Astrocyte of the hippocampus (primary cell): ENCODE measurements at places on chromosomes 7 and 10.
A peak's percentile ranks its signal among the peaks of the same experiment; 100 is the strongest.

DNA sequence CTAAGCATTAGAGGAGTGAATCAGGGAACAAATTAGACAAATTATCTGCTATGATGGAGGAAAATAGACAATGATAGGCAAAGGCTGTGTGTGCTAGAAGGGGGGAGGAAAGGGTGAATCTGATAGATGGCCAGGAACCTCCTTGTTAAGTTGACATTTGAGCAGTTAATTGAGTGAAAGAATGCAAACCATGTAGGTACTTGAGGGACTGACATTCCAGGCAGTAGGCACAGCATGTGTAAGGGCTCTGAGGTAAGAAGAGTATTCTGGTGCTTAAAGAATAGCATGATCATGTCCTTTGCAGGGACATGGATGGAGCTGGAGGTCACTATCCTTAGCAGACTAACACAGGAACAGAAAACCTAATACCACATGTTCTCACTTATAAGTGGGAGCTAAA lies 48.6 kb upstream of the TES start:
- DNase-seq = peak; percentile 51

GRCh38 chr10:91761721-91762120 lies 36.5 kb upstream of the TNKS2 start:
- no peak for DNase-seq

DNA sequence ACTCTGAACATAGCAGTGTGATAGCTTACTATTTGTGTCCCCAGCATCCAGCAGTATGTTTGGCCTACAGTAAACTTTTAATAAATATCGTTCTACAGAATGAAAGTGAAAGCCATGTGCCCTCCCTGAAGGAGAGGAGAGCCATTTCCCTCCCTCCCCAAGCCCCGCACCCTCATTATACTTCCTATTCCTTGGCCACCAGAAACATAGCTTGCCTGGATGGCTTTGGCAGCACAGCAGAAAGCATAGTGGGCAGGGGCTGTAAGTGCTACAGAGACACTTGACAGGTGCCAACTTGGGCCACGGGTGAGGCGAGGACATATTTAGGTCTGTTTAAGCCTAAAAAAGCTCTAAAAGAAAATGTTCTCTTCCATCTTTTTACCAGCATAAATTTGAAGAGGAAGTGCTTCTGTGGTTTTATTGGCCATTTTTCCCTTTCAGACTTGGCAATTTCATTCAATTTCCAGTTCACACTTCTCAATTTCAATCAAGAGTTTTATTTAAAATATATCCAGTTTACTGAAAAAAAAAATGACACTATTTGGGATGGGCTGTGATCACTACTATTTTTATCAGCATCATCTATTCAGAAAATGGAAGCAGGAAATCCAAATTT lies 12.7 kb downstream of the HHEX start:
- DNase-seq = no peak

GRCh38 chr10:109426987-109427386 lies 496.3 kb downstream of the XPNPEP1 start:
- no peak for DNase-seq

DNA sequence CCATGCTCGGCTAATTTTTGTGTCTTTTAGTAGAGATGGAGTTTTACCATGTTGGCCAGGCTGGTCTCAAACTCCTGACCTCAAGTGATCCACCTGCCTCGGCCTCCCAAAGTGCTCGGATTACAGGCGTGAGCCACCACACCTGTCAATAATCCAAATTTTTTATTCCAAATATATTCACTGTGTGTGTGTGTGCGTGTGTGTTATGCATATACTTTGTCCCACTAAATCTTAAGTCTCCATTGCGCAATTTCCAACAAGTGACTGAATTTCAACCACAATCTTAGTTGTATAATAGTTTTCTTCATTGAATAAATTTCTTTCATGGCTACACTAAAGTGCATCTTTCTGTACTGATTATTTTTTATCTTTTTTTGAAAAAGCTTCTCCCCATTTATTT lies 2.7 kb downstream of the KRIT1 start:
- DNase-seq = no peak

DNA sequence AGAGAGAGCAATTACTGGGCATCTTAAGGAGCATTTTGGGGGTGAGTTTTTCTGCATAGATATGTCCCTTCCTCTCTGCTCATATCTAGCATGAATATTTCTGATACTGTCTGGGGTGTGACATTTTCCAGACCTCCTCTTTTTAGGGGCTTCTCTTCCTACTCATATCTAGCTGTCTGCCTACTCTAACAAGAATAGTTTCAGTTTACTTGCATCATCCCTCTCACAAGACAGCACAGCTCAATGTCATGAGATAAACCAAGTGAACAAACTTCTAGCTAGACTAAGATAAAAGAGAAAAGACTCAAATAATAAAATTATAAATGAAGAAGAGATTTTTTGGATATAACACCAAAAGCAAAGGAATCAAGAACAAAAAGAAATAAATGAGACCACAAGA lies 419.5 kb upstream of the SORCS1 start:
- no peak for DNase-seq

DNA sequence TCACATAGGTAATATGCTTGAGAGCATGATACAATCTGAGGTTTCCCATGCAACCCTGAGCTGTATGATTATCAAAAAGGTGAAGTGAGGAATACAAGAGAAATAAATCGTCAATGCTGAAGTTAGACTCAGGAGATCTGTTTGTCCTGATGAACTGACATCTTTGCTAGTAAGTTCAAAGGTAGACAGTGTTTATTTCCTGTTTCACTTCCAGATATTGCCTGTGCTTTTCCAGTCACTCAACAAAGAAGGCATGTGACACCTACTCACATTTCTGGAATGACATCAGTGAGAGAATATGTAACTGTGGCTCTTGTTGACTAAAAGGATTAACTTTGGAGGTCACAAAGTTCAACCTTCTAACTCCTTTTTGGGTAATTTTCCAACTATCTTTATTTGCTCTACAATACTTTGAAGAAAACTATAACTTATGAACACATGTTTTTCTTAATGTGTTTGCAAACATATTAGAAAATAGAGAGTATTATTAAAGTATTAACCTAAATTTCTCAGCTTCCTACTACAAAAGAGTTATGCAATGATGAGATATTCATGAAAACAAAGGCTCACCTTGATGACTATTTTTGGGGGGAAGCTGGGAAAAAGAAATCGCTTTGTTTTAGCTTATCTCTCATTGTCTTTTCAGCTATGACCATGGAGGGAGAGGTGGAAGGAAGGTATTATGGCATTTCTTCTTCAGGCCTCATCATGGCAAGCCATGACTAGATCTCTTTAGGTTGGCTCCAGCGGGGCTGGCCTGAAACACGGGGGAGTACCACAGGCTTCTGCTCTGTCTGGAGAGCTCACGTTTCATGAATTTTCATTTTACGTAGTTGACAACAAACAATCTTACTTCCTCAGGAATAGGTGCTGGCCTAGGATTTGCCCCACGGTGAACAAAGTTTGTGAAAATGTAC lies 214.7 kb upstream of the SLC26A5 start:
- DNase-seq = peak; percentile 24

DNA sequence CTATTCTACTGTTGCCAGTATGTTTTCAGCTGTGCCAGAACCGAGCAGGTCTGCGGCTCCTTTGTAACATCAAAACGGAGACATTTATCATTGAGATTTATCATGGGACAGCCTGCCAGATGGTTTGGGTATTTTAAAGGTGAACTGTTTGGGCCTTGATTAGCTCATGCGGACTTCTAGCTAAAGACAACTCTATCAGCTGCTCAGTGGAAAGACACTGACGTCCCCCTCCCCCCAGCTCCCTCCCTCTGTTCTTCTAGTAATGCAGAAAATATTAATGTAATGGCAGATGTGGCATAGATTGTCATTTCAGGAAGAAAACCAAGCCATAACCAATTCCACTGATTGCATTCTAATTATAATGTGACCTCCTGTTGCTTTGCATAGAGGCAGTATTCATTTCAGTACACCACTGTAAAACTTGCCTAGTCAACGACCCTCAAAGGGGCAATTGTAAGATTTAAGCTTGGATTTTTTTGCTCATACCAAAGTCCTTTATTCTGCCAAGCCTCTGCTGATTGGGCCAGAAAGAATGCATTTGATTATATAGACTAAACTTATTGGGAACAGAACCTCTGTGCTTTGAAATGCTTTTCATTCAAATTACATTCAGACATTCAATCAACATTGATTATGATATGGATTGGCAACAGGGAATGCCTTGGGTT lies 966.8 kb downstream of the LRMDA start:
- DNase-seq = peak; percentile 47

GRCh38 chr7:1669954-1670893 lies at the start of gene ELFN1:
Gene ELFN1 (plus strand): TSS chr7:1670277. CDS start chr7:1744597, 74,320 bp downstream.
- peak; percentile 83 for DNase-seq

DNA sequence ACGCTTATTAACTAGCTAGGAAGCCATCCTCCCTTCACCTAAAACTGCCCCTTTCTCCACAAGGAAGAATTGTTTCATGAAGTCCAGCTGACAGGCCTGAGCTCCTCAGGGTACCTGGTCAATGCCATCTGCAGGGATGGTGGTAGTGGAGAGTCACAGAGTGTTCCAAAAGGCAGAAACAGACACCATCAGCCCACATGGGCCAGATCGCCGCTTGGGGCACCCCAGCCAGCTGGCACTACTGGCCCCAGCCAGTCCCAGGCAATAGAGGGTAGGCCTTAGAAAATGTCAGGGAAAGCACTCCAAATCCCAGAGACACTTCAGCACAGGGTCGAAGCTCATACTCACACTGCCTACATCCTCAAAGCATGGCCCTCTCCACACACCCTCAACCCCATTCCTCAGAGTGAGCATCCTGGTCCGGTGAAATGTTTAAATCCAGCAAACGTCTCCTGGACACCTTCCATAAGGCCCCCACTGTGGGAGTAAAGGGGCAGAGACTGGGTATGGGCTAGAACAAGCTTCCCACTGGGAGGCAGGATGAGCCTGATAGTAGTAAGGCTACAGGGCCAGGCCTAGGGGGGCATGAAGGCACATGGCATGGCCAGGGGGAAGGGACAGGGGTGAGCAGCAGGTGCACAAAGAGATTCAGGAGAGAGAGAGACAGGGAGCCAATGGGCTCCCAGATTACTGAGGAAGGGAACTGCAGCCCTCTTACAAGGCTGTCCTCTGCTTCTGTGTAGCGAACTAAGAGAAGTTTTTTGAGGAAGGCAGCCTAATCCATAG lies 1.9 kb downstream of the LRRC20 start:
- no peak for DNase-seq

DNA sequence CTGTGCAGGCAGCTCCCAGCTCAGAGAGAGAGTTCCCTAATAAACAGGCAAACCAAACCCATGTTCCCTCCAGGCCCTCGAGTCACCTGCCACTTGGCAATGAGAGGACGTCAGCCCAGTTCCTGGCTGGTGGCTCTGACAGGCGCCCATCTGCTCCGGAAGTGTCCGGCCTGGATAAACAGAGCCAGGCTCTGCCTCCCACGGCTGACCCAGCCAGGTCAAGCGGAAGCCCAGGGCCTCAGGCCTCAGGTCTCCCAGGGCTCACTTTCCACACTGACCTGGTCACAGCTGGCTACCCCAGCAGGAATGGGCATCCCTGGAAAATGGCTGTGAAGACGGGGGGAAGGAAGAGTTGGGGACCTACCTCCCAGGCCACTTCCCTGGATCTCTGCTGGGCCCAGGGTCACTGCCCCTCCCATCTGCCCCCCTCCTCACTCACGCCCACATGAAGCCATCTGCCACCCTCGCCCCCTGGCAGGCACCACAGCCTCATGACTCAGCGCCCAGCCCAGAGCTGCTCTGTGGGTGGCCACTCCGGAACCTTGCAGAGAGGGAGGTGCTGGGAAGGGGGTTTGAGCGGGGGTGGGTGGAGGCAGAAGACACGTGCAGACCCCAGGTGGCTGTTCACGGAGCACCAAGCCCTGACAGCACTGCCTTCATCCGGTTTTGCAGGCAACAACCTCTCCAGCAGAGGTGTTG lies 37.4 kb upstream of the DUSP5 start:
- DNase-seq = peak; percentile 61

GRCh38 chr10:51244309-51244708 lies 170.0 kb downstream of the PRKG1 start:
- peak; percentile 30 for DNase-seq

- DNase-seq = no peak
These were observed 1.2 kb downstream of the TACC2 start for GRCh38 chr10:121990015-121990677.

- no peak for DNase-seq
These were observed 658.6 kb upstream of the STEAP1 start for GRCh38 chr7:89495704-89496103.

DNA sequence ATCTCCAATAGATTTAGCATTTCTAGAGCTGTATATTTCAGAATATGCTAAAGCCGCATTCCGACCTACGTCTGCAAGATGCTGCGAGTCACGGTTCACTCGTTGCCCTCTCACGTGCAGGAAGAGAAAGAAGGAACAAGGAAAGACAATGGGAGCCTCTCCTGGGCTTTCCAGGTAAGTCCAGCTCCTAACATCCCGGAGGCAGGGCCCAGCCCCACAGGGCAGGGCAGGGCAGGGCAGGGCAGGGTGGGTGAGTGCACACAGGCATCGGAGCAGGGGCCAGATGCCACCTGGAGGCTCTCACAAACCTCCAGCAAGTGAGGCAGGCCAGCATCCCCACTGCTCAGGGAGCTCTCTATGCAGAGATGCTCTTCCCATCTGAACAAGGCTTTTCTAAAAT lies 50.8 kb downstream of the VOPP1 start:
- no peak for DNase-seq

DNA sequence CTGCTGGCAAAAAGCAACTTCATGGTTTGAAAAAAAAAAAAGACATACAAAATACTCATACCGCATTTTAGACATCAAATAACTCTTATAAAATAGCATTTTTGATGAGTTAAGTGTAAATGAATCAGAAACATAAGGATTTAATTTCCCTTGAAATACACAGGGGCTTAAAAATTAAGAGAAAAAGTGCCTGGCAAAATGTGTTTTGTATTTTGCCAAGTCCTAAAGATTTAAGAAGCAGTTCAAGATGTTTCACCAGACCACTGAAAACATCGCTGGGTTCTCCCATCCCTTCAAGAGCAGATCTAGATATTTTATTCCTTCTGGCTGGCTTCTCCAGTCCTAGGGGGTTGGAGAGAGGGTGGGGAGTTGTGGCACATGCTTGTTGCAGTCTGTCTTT lies 396.4 kb downstream of the INHBA start:
- DNase-seq = no peak

DNA sequence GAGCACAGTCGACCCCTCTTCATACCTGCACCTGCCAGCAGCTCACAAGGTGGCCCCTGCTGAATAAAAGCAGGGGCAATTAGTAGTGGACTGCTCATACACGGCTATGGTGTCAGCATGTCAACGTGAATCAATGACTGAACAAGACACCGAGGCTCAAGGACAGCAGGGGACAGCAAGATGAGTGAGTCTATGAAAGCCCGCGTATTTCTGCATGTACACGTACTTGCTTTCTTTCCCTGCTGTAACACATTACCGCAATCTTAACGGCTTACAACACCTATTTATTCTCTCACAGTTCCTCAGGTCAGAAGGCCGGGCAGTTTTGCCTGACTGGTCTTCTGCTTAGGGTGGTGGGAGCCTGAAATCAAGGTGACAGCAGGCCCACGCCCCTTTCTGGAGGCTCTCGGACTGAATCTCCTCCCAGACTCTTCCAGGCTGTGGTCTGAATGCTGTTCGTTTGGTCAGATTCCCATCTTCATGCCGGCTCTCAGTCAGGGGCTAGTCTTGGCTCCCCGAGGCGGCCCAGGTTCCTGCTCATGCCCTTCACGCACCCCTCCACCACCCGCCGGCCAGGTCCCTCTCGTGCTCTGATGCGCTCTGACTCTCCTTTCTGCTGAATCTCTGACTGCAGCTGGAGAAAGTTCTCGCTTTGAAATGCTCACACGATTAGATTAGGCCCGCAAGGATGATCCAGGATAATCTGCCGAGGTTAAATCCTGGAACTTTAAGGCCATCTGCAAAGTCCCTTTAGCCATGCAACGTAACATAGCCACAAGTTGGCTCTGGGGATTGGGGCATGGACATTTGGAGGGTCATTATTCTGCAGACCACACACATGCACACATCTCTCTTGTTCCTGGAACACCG lies 7.8 kb upstream of the PPP2R2D start:
- no peak for DNase-seq
